ENCODE measurements at places on chromosomes 1 and 21. TPM values are rescaled to one million over a fixed set of nuclear protein-coding genes. Genes with fewer than 3 reads are reported as not detected.
A peak's percentile ranks its signal among the peaks of the same experiment; 100 is the strongest.

DNA sequence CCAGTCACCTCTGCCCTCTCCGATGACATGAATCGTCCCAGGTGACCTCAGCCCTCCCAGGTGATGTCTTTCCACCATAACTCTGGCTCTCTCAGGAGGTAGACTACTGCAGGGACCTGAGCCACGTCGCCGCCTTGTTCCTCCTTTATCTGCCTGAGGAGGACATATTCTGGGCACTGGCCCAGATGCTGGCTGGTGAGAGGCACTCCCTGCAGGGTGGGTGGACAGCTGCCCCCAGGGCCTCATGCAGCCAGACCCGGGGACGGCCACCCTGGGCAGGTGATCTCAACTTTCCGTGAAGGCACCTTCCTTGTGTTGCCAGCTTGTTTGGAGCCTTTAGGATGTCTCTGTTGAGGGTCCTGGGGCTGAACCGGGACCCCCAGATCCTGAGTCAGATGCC lies 13.9 kb upstream of the ZBTB17 start:
- no peak overlapping the region for H3K27ac ChIP-seq
- no peak for DNase-seq
- no peak overlapping the region for H3K4me3 ChIP-seq
- H3K4me1 ChIP-seq = no peaks in the 10 kb centered on the region

GRCh38 chr1:4171480-4172450 lies 271.7 kb upstream of the C1orf174 start:
- H3K4me1 ChIP-seq = no peaks in the 10 kb centered on the region
- no peaks in the 10 kb centered on the region for H3K36me3 ChIP-seq
- no peaks in the 10 kb centered on the region for H3K27me3 ChIP-seq
- H3K4me3 ChIP-seq = no peak overlapping the region
- H3K27ac ChIP-seq = no peak overlapping the region

DNA sequence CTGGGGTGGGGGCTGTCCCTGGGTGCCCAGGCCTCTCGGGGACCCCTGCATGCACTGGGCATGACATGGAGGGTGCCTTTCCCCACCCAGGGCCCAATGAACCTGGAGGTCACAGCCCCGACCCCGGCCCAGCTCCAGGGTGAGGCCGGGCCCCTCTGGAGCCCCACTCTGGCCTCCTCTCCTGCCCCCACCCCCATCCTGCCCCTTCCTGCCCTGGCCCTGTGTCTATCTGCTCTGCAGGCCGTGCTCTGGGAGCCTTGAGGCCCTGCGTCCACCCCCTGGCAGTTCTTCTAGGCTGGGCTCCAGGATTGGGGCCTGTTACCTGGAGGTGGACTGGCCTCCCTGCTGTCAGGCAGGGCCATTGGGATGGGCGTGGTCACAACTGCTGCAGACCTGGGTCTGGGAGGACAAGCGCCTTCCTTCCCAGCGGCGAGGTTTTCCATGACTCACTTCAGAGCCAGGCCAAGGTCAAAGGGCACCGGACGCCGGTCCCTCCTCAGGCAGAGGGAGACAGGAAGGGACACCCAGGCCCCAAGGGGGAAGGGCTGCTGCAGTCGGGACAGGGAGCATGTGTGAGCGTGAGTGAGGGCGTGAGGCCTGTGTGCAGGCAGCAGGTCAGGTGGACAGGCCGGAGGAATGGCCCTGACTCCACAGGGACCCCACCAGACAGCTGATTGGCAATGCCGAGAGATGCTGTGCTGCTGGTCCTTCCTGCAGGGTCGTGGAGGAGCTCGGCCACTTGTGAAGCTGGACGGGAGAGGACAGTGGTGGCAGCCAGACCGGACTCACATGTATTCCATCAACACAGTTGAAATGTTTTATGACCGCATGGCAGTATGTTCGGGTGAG lies 31.1 kb upstream of the POFUT2 start:
- H3K4me3 ChIP-seq = no peak overlapping the region
- H3K27ac ChIP-seq = no peak overlapping the region
- no peaks in the 10 kb centered on the region for H3K36me3 ChIP-seq
- H3K4me1 ChIP-seq = peaks cover 10% of the 10 kb centered on the region
- peaks cover 2% of the 10 kb centered on the region for H3K27me3 ChIP-seq

GRCh38 chr1:185297982-185298381 lies 19.1 kb downstream of the IVNS1ABP start:
- no peaks in the 10 kb centered on the region for H3K27me3 ChIP-seq
- H3K36me3 ChIP-seq = peaks cover 57% of the 10 kb centered on the region
- H3K27ac ChIP-seq = no peak overlapping the region

GRCh38 chr21:44359396-44359795 lies 6.0 kb downstream of the TRPM2 start:
- DNase-seq = no peak
- H3K36me3 ChIP-seq = no peaks in the 10 kb centered on the region
- no peak overlapping the region for H3K27ac ChIP-seq

GRCh38 chr1:150810958-150811659 lies 3.0 kb upstream of the CTSK start:
- no peak overlapping the region for H3K4me3 ChIP-seq
- DNase-seq = no peak
- peaks cover 43% of the 10 kb centered on the region for H3K36me3 ChIP-seq
- no peaks in the 10 kb centered on the region for H3K27me3 ChIP-seq
- H3K27ac ChIP-seq = no peak overlapping the region

- H3K36me3 ChIP-seq = no peaks in the 10 kb centered on the region
- no peak overlapping the region for H3K27ac ChIP-seq
- DNase-seq = no peak
These were observed 29.3 kb upstream of the ZBTB21 start for GRCh38 chr21:42039470-42039901.

GRCh38 chr1:38891753-38892152 lies 10.4 kb upstream of the GJA9 start:
- no peak overlapping the region for H3K4me3 ChIP-seq
- H3K27me3 ChIP-seq = no peaks in the 10 kb centered on the region
- no peaks in the 10 kb centered on the region for H3K4me1 ChIP-seq
- H3K27ac ChIP-seq = no peak overlapping the region
- no peaks in the 10 kb centered on the region for H3K36me3 ChIP-seq

DNA sequence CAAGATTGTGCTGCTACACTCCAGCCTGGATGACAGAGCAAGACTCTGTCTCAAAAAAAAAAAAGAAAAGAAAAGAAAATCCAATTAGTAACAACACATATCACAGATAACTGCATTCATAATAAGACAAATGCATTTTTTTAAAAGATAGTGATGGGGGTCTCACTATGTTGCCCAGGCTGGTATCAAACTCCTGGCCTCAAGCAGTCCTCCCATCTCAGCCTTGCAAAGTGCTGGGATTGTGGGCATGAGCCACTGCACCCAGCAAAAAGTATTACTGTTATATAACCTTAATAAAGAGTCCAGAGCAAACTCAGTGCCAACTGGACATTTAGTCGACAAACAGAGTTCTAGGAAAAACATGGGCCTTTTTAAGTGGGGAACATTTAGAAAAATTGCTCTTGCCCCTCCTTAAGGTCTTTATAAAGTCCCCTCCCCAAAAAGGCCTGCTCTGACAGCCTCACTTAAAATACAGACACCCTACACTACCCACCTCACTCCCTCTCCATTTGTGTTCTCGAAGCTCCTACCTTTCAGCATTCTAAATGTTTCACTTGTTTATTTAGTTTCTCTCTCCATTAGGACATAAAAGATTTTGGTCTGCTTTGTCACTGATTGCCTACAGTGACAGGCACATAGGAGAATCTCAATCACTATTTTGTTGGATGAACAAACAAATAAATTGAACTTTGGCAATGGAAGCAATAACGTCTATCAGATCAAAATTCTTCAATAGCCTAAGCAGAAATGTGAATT lies 7.5 kb downstream of the ABCB10 start:
- H3K36me3 ChIP-seq = peaks cover 2% of the 10 kb centered on the region
- no peaks in the 10 kb centered on the region for H3K27me3 ChIP-seq
- no peak overlapping the region for H3K27ac ChIP-seq
- H3K4me3 ChIP-seq = no peak overlapping the region

DNA sequence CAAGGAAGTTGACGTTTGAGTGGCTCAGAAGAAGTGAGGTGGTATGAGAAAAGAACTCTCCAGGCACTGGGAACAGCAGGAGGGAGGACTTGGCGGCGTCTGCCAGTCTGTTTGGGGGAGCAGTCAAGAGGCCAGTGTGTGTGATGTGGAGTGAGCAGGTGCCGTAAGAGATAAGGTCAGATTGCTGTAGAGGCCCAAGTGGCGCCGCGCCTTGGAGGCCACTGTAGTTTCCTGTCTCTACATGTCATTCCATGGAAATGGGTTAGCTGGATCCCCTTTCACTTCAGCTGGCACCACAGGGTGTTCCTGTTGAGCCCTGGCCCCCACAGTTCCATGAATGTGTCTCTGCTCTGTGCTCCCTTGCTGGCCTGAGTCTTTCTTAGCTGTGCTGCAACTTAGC lies 35.5 kb upstream of the PTPRF start:
- no peaks in the 10 kb centered on the region for H3K36me3 ChIP-seq
- peaks cover 10% of the 10 kb centered on the region for H3K27me3 ChIP-seq
- no peak overlapping the region for H3K4me3 ChIP-seq
- no peak overlapping the region for H3K27ac ChIP-seq

- H3K4me1 ChIP-seq = no peaks in the 10 kb centered on the region
- H3K36me3 ChIP-seq = peaks cover 30% of the 10 kb centered on the region
- no peaks in the 10 kb centered on the region for H3K27me3 ChIP-seq
- no peak overlapping the region for H3K27ac ChIP-seq
These were observed 14.8 kb upstream of the TMEM222 start for GRCh38 chr1:27306892-27307761.

DNA sequence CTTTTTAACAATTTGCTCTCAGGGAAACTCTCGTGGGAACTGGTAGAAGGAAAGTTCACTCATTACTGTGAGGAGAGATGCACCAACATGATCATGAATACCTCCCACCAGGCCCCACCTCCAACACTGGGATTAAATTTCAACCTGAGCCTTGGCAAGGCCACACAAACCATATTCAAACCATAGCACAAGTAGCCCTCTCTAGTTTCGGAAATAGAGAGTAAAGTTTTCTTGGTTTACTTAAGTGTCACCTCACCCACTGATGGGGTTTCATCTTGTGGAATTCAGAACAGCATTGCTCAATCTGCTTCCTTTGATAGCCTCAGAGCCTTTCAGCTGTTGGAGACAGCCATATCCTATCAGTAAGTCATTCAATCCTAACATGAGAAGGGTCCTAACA lies 25.5 kb upstream of the CCSAP start:
- no peak for DNase-seq
- no peaks in the 10 kb centered on the region for H3K36me3 ChIP-seq
- no peak overlapping the region for H3K27ac ChIP-seq
- no peaks in the 10 kb centered on the region for H3K27me3 ChIP-seq
- H3K4me1 ChIP-seq = no peaks in the 10 kb centered on the region
- no peak overlapping the region for H3K4me3 ChIP-seq

GRCh38 chr1:159987186-159987585 lies 33.1 kb upstream of the SLAMF9 start:
- H3K4me3 ChIP-seq = no peak overlapping the region
- H3K27me3 ChIP-seq = no peaks in the 10 kb centered on the region
- no peak for DNase-seq
- H3K4me1 ChIP-seq = no peaks in the 10 kb centered on the region
- no peaks in the 10 kb centered on the region for H3K36me3 ChIP-seq

GRCh38 chr1:89037186-89037585 lies 14.5 kb upstream of the GBP3 start:
- DNase-seq = peak; percentile 8
- H3K4me3 ChIP-seq = no peak overlapping the region
- H3K27me3 ChIP-seq = no peaks in the 10 kb centered on the region
- no peaks in the 10 kb centered on the region for H3K36me3 ChIP-seq
- no peak overlapping the region for H3K27ac ChIP-seq
- peaks cover 10% of the 10 kb centered on the region for H3K4me1 ChIP-seq

- DNase-seq = no peak
- no peaks in the 10 kb centered on the region for H3K4me1 ChIP-seq
- H3K36me3 ChIP-seq = no peaks in the 10 kb centered on the region
These were observed 71.8 kb upstream of the CSF1 start for GRCh38 chr1:109838838-109839240.

DNA sequence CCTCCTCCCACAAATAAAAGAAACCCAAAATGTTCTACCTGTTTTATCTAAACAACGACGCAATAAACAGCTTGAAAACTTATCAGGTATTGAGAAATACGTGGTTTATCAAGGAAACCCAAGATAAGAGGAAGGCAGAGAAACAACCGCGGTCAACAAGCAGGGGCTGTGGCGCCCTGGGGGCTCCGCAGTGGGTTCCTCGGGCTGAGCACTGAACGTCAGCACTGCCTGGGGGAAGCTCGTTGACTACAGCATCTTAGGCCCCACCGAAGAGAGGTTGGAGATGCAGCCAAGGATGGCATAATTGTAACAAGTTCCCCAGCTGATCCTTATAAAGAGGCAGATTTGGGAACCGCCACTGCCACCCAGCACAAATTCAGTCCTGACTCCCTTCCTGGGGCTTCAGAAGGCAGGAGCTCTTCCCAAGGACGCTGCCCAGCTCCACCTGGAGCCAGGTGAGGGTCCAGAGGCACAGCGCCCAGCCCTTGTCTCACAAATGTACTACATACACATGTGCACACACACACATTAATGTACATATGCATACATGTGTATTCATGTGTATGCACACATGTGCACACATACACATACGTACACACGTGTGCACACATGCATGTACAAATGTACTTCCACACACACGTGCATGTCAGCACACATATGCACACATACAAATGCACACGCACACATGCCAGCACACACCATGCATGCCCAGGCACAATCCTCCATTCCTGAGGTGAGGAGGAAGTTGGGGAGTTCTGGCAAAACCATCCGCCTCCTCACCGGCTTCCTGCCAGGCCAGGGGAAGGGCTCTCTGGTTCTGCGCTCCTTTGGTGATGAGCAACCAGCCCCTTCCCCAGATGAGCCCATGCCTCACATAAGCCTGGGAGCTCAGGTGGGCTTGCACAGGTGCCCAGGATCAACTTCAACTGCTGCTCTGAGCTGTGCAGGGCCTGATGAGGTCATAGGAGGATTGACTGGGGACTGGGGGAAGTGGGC lies 251.1 kb downstream of the NPHP4 start:
- DNase-seq = no peak
- no peak overlapping the region for H3K27ac ChIP-seq
- H3K4me1 ChIP-seq = no peaks in the 10 kb centered on the region

DNA sequence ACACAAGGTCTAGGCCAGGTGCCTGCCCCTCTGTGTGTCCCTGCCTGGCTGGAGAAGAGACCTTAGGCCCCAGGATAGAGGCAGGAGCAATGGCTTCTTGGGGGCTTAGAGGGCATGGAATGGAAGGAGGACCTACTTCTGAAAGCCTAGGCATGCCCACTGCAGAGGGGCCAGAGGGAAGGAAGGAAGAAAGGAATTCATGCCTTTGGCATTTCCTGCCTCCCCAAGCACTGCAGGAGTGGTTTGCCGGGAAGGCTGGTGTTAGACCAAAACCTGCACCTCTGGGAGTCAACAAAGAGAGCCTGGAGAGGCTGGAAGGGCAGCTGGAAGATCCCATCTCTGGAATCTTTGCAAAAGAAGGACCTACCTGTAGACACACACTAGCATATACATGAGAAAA lies 50.7 kb upstream of the KCNE2 start:
- no peaks in the 10 kb centered on the region for H3K4me1 ChIP-seq
- no peak for DNase-seq
- H3K4me3 ChIP-seq = no peak overlapping the region
- no peaks in the 10 kb centered on the region for H3K27me3 ChIP-seq

- peak overlapping the region; percentile 96 for H3K27ac ChIP-seq
- H3K4me3 ChIP-seq = peak overlapping the region; percentile 96
- H3K4me1 ChIP-seq = peaks cover 39% of the 10 kb centered on the region
These were observed 1.2 kb upstream of the UBAP2L start for GRCh38 chr1:154219541-154219940.

TSPAN2 gene
- 0.34 TPM for total RNA-seq

FOXO6 gene
- 0.15 TPM for total RNA-seq

GJC2 gene
- 0.61 TPM for total RNA-seq

OR2L8 gene
- total RNA-seq = 0.44 TPM

DOP1B gene
- 44.2 TPM for total RNA-seq

RNU1-4 gene
- total RNA-seq = 4,541 TPM

CCSAP gene
- total RNA-seq = 15.8 TPM

TACSTD2 gene
- total RNA-seq = not detected

CYP2J2 gene
- 0.34 TPM for total RNA-seq

OLIG2 gene
- total RNA-seq = not detected

MTARC2 gene
- 22.6 TPM for total RNA-seq

SLAMF1 gene
- total RNA-seq = 42.3 TPM

RCAN3 gene
- total RNA-seq = 35.1 TPM
